NCI-H526 treated with DMSO at 0.1 percent for 48 hours (cell line): ENCODE measurements at places on chromosomes 6 and 20.
A peak's percentile ranks its signal among the peaks of the same experiment; 100 is the strongest.

DNA sequence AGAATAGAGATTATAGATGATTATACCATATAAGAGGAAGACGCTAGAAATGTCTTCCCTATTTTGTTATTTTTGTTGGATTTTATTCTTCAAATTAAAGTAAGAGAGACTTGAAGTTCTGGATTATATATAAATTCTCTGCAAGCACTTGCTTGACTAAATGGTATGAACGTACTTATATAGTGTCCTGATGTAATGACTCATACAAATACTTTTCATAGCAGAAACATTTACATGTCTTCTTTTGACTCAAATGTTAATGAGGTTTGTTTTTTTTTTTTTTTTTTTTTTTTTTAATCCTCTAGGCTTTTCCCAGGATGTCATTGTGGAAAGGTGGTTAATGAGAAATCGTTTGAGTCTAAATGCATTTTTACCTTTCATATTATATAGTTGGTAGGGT, 55.0 kb downstream of the PDE7B start:
- DNase-seq = no peak

DNA sequence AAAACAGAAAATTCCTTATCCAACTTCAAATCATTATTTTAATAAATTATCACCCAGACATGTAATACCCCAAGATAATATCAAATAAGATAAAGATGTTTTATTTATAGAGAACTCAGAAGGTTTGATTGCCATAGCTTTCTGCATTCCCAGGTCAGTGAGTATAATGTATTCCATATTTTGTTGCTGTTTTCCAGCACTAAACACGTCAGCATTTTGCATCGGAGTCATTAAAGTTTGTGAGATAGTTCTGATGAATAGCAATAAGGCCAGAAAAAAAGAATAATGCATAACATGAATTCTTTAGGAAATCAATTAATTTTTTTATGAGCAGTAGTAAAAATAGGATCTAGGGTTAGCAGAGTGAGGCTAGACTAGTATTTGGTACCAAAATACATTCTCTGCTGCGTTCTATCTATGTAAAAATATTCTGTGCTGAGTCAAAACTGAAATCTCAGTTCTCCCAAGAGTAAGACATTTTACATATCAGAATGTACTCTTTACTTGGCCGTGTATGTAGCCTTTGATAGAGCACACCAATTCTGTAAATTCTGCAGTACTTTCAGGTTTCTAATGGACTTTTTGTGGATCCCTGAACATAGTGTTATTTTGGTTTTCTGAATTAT, 269.9 kb upstream of the AGPAT4 start:
- DNase-seq = no peak

DNA sequence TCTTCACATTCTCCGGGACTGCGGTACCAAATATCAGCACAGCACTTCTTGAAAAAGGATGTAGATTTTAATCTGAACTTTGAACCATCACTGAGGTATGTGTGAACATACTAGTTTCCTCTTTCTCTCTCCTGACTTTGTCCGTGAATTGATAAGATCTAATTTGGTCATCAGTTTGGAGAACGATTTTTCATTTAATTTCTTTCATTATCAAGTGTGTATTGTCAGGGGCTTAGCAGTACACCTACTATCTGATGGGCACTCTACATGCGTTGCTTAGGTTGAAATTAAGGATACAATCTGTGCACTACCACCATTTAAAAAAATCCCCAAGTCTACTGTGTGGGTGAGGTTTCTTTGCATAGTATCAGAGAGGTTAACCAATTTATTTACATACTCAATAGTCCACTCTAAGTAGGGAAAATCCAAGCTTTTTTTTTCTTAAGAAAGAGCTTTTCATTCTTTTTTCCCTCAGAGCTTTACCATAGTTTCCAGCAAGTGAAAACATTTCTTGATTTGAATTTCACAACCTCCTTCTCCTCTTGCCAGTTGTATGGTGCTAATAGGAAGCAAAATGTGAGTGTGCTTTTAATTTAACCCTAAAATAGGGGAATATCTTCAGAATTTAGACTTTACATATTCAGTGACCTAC, 105.4 kb upstream of the ESR1 start:
- no peak for DNase-seq

- no peak for DNase-seq
Observed at GRCh38 chr6:54810147-54810546, 36.4 kb upstream of the FAM83B start.

DNA sequence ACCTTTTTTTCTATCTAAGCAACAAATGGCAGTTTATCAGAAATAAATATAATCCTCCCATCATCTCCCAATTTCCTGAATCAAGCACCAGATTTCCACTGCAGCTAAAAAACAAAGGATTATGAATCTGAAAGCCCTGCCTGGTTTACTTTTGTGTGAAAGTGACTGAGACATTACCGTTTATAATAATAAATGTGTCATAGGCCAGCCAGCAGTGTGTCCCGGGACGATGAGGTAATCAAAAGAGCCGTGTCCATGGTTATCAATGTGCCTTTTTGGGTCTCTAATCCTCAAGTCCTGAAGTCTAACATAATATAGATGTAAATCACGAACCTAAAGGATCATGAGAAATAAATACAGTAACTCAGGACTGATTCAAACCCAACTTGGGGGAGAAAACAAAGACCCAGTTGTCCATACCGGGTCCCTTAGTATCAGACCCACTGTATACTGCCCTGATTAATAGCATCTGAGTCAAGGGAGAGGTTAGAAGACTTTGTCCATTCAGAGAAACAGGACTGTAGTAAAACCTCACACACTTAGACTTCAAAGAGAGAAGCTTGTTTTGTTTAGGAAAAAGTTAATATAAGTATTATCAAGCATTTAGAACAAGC, 149.1 kb downstream of the SASH1 start:
- no peak for DNase-seq

- no peak for DNase-seq
Observed at GRCh38 chr6:170316071-170316470, 9.5 kb downstream of the FAM120B start.

DNA sequence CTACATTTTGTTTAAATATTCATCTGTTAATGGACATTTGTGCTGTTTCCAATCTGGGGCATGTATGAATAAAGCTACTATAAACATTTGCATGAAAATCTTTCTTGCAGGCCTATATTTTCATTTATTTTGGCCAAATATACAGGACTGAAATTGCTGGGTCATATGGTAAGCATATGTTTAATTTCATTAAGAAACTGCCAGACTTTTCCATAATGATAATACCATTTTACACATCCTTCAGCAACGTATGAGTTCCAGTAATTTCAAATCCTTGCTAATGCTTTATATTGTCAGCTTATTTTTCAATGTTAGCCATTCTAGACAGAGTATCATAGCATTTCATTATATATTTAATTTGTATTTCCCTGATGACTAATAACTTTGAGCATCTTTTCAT, 51.0 kb downstream of the GPR6 start:
- DNase-seq = no peak

- DNase-seq = no peak
Observed at GRCh38 chr6:79863566-79863965, 83.8 kb downstream of the ELOVL4 start.

- DNase-seq = peak; percentile 99
Observed at GRCh38 chr20:45362804-45363610, at the start of gene SYS1. Gene SYS1 (plus strand): TSS chr20:45363156. CDS start chr20:45363532, 376 bp downstream.

DNA sequence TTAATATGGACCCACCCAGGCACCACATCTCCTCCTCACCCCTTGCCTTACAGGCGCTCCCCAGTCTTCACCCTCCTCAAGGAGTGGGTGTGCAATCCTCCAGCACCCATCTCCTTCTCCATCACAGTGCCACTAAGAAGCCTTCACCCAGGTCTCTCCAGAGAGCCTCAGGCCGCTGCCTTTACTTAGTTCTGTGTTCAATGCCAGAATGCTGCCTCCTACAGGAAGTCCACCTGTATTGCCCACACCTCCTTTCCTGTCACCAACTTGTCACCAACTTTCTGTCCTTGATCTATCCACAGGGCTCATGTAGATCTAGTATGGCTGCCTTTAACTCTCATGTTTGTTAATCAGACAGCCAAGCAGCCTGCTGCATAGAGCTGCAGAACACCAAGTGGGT, 586 bp upstream of the LST1 start:
- no peak for DNase-seq

DNA sequence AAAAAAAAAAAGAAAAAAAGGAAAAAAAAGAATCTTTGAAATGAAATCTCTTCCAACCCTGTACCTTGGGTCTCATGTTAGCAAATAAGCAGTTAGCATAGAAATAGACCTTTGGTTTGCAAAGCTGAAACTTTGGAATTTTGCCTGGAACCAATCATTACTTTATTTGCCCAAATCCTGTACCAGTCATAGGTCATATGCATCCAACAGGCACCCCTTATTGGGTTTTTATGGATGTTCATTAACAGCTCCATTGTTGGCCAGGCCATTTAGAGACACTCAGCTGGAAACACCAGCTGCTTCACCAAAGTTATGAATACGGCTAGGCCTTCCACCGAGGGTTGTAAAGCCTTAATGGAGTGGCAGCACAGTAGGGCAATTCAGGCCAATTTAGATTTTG, 53.0 kb downstream of the ALDH8A1 start:
- DNase-seq = no peak

DNA sequence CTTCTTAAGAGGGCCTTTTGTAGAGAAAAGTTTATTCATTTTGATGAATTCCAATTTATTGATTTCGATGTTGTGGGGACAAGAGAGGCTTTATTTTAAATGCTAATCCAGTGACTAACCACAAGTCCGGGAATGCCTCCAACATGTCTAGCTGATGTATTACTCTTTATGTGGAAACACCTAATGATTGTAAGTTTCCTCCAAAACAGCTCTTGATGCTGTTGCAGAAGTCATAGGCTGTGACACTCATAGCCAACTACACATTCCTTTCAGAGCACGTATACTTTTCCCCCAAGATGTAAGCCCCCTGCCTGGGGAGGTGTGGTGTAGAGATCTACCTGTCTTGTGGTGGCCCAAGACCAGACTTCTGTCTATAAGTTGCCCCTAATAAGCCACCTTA, 61.3 kb upstream of the RNF24 start:
- DNase-seq = no peak

DNA sequence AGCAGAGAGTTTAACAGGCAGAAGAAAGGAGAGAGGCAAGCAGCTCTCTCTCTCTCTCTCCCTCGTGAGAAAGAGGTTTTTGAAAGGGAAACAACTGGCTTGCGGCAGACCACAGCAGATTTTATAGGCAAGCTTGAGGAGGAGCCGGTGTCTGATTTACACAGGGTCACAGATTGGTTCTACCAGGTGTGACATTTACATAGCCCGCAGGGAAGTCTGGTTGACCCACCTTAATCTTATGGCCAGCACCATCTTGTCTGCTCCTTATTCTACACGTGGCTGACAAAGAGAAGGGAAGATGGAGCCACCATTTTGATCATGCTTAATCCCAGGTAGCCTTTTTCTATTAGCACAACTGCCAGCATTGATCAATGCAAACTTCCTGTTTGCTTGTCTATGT, 65.4 kb downstream of the OR2J2 start:
- DNase-seq = no peak

DNA sequence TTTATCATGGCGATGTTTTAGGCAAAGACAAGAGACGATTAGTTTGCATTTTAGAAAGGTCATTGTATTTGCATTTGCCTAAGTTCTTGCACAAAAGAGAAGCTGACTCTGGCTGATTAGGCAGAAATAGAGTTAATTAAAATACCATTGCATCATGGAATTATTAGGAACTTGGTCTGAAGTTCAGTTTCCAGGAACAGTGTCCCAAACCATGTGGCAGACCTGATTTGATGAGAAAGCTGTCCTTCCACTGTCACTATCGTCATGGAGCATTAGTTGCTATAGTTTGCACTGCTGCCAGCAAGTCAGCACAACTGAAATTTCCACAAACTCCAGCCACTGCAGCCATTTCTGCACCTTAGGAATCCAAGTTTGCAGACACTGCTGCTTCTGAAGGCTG, 24.3 kb upstream of the MCUR1 start:
- no peak for DNase-seq

DNA sequence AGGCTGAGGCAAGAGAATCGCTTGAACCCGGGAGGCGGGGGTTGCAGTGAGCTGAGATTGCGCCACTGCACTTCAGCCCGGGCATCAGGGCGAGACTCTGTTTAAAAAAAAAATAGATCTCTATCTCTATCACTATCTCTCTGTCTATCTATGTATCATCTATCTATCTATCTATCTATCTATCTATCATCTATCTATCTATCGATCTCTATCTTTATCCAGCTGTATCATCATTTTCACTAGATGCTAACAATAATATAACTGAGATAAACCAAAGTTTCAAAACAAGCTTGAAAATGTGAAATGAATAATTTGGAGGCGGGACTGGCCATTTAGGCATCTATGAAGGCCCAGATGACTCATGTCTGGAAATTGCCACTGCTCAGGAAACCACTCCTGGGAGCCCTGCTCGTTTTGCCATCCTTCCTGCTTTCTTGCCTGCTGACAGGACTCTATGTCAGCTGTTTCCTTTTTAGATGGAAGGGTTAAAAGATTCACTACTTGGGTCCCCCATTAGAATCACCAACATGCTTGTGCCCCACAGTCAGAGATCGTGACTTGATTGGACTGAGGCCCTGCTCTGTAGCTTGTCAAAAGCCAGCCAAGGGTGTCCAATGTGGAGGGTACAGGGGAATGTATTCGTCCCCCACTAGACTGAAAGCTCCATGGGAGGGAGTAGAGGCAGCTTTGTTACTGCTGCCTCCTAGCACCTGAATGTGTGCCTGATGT, 61.7 kb downstream of the UTRN start:
- DNase-seq = no peak

DNA sequence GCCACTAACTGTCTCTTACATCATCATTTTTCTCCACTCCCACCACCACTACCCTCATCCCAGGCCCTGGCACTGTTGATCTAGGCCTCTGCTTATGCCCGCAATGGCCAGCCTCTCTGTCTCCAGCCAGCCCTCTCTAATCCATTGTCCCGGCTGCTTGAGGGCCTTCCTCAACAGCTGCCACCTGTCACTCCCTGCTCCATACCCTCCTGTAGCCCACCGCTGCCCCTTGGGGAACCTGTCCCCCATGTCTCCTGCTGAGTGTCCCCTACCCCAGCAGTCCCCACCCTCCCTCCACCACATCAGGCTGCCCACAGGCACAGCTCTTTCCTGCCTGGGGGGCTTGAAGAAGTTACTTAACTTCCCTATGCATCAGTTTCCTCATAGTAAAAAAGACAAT, 13.4 kb downstream of the TEAD3 start:
- no peak for DNase-seq

GRCh38 chr6:63910863-63911551, 275.4 kb downstream of the PHF3 start:
- no peak for DNase-seq

GRCh38 chr6:108767418-108768165, 80.6 kb upstream of the ARMC2 start:
- no peak for DNase-seq

GRCh38 chr20:5893052-5893451, 57.3 kb downstream of the TRMT6 start:
- no peak for DNase-seq

- DNase-seq = peak; percentile 23
Observed at GRCh38 chr6:11692451-11693376, 85.9 kb downstream of the ADTRP start.

DNA sequence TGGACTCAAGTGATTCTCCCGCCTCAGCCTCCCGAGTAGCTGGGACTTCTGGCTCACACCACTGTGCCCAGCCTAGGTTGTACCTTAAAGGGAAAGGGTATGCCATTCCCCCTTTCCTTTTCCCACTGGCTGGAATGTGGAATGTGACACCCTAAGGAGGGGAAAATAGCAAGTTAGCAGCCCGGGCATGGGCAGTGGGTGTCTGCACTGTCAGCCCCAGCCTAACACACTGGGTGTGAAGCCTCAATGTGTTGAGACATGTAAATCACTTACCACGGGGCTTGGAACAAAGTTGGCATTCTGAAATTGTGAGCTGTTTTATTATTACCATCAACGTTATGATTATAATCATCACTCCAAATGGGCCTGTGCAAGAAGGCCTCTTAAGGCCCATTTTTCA, 80.8 kb upstream of the PTPN1 start:
- DNase-seq = no peak
